Lung (tissue), 17 donors: ENCODE measurements at places on chromosomes 5 and 9. TPM values are rescaled to one million over a fixed set of nuclear protein-coding genes. Genes with fewer than 3 reads are reported as not detected.

The INSYN2B gene
- total RNA-seq: 0.12 TPM

The WNK2 gene
- total RNA-seq: 4.2 TPM

DNA sequence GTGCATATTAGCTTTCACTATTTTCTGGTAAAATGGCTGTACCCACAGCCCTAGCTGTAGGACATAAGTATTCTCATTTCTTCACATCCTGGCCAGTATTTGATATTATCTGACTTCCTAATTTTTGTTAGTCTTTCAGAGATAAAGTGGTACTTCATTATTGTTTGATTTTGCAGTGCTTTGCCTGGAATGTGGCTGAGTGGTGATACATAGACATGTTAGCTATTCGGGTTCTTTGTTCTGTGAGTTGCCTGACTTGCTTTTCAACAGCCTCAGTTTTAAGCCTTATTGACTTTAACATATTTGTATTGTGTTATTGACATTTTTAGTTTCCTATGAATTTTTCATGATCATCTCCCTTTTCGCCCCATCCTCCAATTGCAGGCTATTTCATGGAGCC, 161.1 kb downstream of the GABBR2 start:
- H3K4me1 ChIP-seq: no peaks in the 10 kb centered on the region
- no peak overlapping the region for H3K4me3 ChIP-seq
- H3K27me3 ChIP-seq: no peaks in the 10 kb centered on the region

- no peaks in the 10 kb centered on the region for H3K4me1 ChIP-seq
- H3K36me3 ChIP-seq: no peaks in the 10 kb centered on the region
- no peak overlapping the region for H3K4me3 ChIP-seq
- no peak for DNase-seq
- H3K27ac ChIP-seq: no peak overlapping the region
These were observed 174.9 kb upstream of the DMAC1 start for GRCh38 chr9:7974335-7974960.

- H3K27ac ChIP-seq: no peak overlapping the region
- no peaks in the 10 kb centered on the region for H3K36me3 ChIP-seq
- H3K27me3 ChIP-seq: no peaks in the 10 kb centered on the region
These were observed 34.5 kb downstream of the TBCA start for GRCh38 chr5:77741608-77742007.

GRCh38 chr5:58851571-58851970, 268.7 kb downstream of the RAB3C start:
- no peaks in the 10 kb centered on the region for H3K36me3 ChIP-seq
- H3K4me1 ChIP-seq: no peaks in the 10 kb centered on the region
- DNase-seq: no peak
- no peak overlapping the region for H3K4me3 ChIP-seq

DNA sequence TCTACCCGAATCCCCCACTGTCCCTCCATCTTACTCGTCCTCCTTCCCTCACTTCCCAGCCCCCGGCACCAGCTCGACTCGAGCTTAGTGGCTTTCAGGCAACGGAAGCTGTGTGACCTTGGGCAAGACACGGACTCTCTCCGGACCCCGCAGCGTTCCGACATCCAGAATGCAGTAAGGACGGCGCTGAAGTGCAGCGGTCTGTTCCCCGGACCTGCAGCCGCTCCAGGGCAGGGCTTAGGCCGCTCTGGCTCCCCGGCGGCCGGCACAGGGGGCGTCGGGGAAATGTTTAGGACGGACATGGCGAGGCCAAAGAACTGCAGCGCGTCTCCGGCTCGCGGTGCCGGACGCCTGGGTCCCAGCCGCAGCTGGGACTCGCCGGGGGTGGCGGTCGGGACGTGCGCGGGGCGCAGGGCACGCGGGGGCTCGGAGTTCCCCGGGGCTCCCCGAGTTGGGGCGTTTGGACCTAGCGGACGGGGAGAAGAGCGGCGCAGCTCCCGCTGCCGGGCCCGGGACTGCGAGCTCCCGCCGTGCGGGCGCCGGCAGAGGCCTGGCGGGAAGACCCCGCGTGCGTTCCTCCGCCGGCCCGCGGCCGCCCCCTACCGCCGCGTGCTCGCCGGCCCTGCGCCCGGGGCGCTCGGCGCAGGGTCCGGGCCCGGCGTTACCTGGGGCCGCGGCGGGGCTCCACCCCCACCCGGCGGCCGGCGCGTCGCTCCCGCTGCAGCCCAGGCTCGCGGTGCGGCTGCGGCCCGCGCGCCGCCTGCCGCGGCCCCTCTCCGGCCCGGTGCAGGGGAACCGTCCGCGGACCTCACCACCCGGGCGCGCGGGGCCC, 5.6 kb upstream of the RNF44 start:
- peak overlapping the region; percentile 70 for H3K4me3 ChIP-seq
- H3K4me1 ChIP-seq: peaks cover 13% of the 10 kb centered on the region
- peak overlapping the region; percentile 82 for H3K27ac ChIP-seq
- H3K27me3 ChIP-seq: no peaks in the 10 kb centered on the region
- peak; percentile 43 for DNase-seq

- H3K36me3 ChIP-seq: no peaks in the 10 kb centered on the region
- DNase-seq: no peak
- H3K4me3 ChIP-seq: no peak overlapping the region
These were observed 216.3 kb downstream of the TTLL11 start for GRCh38 chr9:121876658-121877271.

- peak overlapping the region; percentile 6 for H3K4me3 ChIP-seq
- DNase-seq: no peak
- H3K36me3 ChIP-seq: peaks cover 18% of the 10 kb centered on the region
- peaks cover 13% of the 10 kb centered on the region for H3K4me1 ChIP-seq
- H3K27me3 ChIP-seq: no peaks in the 10 kb centered on the region
These were observed 2.8 kb downstream of the LPCAT1 start for GRCh38 chr5:1520791-1521453.

- no peak for DNase-seq
- no peaks in the 10 kb centered on the region for H3K36me3 ChIP-seq
- H3K27me3 ChIP-seq: no peaks in the 10 kb centered on the region
- peaks cover 3% of the 10 kb centered on the region for H3K4me1 ChIP-seq
These were observed 130.1 kb upstream of the SLC44A1 start for GRCh38 chr9:105114318-105114717.
